H4 (cell line): ENCODE measurements at places on chromosomes 5 and 9.

GRCh38 chr9:123834889-123835562 is 94.9 kb downstream of the DENND1A start:
- DNase-seq: peak; percentile 63

DNA sequence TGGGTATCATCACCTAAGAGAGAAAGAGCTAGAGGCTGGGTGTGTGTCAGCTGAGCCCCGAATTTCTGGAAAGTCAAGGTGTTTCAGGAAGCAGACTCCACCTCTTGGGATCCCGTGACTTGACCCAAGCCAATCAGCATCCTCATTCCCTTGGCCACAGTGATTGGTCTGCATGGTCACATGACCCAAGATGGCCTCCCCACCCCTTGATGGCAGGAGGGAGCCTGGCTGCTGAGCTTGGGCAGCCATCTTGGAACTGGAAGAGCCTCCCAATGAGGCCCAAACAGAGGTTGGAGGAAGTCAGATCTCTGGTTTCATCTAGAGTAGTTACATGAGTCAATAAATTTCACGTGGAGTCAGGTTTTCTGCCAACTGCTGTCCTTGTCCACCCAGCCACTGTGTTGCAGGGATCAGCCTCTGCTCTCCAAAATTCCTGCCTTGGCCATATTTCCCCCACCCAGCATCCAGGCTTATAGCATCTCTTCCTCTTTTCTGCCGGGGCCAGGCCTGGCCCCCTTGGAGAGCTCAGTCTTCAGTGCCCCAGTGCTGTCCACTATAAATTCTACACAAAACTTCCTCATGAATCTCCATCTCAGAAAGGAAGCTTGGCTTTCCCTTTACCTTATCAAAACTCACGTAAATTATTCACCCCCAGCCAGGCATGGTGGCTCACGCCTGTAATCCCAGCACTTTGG is 17.2 kb upstream of the SUSD3 start:
- DNase-seq: peak; percentile 13

DNA sequence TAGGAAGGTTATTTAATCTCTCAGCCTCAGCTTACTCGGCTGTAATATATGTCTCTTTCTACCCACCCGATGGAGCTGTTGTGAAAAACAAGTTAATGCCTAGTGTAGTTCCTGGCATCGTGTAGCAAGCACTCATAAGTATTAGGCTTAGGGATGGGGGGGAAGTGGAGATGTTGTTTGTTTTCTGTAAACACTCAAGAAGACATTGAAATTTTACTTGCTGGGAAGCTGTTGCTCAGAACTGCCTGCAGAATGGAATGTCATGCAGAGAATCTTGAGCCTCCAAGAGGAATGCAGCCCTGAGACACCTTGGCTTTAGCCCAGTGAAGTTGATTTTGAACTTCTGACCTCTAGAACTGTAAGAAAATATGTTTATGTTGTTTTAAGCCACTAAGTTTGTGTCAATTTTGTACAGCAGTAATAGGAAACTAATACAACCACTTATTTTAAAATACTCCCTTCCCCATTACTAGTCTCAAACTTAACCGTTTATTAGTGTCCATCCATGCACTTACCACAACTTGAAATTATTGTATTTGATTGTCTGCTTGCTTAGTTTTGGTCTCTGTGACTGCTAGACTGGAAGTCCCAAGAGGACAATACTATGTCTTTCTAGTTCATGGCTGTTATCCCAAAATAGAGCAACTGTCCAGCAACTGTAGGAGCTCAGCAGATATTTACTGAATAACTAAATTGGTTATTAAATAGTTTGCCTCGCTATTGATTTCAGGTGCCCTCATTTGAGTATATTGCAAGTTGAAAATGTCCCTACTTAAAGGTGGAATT is 53.8 kb downstream of the MFAP3 start:
- peak; percentile 29 for DNase-seq

DNA sequence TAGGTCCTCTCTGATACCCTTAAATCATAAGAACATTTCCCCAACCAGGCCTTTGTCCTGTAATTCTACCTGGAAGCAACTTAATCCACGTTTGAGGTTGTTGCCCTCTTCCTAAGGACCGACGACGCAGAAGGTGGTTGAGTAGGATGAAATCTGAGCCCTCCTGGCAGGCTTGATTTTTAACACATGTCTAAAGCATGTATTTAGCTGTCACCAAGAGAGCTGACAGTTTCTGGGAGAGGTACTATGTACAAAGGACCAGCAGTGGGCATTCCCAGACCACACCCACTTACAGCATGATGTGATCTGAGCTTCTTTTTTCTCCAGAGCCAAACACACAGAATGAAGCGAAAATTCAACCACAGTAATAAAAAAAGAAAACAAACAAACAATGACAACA is 260.9 kb downstream of the SH3GL2 start:
- DNase-seq: no peak

GRCh38 chr5:181233801-181234454 is 9.8 kb downstream of the RACK1 start:
- peak; percentile 23 for DNase-seq

- no peak for DNase-seq
These were observed 134.7 kb downstream of the GNA14 start for GRCh38 chr9:77513457-77513856.

DNA sequence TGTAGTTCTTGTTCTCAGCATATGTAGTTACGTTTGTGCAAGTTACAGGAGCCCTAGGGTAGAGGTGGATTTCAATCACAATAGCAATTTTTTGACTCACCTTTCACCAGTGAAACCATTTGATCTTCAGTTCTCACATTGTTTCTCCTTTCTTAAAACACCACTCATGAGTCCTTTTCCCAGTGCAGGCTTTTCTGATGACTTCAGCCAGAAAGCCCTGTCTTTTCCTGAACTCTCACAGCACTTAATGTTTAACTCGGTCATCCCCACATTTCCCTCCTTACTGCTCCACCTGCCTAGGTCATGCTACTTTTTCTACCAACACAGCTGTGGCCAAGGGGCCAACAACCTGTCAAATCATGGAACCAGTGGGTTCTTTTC is 37.9 kb downstream of the ARHGEF28 start:
- DNase-seq: no peak

- DNase-seq: no peak
These were observed 100.1 kb downstream of the SUSD1 start for GRCh38 chr9:112075009-112075378.

DNA sequence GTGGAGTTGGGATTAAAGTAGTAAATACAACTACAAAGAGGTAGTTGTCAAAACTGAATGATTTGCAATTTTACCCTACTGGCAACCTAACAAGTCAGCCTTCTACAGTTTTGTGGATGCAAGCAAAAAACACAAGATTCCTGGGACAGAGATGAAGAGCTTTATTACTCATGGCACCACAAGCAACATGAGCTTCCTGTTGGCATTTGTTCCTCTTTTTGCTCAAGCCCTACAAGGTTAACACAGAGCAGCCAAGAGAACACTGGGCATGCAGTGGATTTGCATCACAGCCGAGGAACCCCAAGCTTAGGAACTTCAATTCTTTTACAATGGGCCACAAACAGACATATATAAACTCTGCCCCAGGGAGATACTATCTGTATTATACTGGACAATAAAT is 28.8 kb upstream of the DMAC1 start:
- no peak for DNase-seq

DNA sequence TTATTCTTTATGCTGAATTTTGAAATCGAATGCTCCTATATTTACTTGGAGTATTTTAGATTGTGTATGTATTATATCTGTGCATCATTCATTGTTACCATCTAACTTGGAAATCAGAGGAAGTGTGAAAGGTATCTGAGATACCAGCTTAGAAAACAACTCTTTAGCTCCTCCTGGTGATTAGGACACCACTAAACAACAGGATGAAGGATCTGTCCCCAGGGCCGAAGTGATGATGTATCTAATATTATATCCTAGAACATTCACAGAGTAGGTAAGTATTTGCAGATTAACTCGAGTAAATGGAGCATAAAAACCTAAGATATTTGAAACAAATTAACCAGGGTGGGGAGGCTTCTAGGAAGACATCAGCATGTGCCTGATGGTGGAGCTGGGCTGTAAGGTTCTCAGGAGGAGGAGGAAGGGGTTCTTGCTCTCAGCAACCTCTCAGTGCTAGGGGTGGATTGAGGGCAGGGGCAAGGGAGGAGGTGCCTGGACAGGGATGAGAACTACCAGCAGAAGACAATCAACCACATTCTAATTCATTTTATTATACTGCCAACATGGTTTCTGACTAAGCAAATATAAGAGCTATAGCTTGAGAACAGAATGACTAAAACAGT is 2.6 kb upstream of the NFIL3 start:
- DNase-seq: peak; percentile 48

DNA sequence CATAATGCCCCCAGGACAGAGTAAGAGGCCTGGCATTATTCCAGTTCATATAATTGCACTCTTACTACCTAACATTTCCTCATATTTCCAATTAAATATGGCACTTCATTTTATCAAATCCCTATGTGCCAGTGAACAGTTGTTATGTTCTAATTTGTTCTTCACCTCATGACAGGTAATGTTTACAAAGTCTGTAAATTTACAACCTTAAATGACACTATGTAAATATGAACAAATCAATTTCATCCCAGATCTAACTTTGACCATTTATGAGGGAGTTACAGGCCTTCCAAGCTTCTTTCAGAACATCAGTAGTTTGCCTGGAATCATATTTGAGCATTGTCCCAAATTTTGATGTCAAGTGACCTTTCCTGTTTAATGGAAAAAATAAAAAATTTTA is 592.6 kb upstream of the CDH6 start:
- DNase-seq: no peak

GRCh38 chr9:83330207-83331196 is 207.7 kb downstream of the FRMD3 start:
- no peak for DNase-seq

GRCh38 chr9:91820949-91821880 is 128.8 kb downstream of the ROR2 start:
- no peak for DNase-seq

DNA sequence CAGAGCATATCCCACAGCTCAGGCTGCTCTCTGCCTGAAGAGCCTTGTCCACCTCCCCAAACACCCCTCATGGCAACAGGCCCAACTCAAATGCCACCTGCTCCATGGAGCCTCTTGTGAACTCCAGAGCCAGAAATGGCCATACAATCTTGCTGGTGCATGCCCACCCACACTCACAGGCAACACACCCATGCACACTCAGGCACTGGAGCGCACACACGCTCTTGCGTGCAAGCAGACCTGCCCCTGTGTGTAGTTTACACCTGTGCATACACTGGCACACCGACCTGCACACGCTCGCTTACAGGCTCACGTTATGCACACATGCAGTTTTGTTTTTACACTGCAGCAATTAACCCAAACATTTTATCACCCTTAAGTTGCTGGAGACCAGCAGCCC is 40.0 kb downstream of the HRH2 start:
- DNase-seq: no peak

GRCh38 chr5:172554562-172554961 is 86.5 kb upstream of the NEURL1B start:
- no peak for DNase-seq

DNA sequence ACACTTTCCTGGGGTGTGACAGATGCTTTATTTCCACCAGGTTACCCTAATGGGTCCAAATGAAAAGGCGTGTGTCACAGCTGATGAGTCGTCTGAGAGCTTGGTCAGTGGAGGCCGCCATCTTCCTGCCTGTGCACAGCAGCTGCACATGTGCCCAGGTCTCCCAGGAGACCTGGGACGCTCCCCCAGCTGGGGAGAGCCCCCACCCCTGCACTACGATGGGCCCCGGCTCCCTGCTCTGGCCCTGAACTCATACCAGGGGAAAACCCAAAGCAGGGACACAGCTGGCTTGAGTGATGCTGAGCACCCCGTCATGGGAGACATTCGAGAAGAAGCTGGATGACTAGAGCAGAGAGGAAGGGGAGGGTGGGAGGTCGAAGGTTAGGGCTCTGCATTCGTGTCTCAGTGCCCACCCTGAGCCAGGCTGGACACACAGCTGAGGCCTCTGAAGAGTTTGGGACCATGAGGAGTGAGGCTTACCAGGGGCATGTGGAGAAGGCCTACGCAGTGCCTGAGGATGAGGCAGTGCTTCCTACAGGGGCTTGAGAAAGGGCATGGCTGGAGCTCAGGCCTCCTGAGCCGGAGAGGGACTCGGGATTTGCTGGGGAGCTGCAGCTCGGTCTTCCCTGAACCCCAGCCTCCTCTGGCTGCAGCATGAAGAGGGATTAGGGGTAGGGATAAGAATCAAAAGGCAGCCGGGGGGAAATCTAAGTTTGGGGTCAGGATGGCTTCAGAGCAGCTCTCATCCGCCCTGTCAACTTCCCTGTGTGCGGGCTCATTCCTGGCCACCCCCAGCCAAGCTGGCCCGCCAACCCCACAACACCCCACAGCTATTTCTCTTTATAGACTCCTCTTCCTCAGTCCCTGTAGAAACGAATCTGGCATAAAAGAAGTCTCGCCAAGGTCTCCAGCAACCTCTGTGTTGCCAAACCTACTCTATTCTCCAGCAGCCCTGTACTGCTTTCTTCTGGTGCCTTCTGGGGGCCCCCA is 42.2 kb upstream of the RNU6ATAC start:
- DNase-seq: no peak

DNA sequence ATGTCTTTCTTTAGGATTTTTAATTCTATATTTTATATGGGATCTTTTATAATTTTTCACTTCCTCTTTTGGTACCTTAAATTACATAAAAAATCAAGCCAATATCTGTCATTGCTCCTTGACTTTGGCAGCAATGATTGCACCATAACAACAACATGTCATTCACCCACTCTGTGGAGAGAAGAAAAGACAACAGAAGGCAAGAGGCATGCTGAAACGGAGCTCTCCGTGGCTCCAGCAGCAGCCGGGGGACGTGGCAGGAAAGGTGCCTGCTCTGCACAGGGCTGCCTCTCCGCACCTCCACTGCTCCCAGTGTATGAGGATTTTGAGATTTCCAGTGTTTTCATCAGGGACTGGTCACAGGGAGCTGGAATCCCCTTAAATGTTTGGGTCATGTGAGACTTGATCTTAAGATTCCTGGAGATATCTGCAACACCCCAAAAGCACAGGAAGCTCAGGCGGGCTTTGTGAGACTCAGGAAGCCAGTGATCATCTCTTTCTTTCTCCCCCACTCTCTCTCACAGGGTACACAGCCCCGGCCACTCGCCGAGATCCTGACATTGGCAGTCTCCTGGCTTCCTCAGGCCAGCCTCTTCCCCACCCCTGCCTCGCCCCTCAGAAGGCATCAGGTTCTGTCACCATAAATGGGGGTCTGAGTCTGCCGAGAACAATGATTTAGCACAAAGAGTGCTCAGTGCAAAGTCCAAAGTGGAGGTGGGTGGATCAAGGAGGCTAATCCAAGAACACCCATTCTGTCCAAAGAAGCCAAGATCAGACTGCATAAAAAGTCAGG is 74.6 kb downstream of the ACTL7B start:
- DNase-seq: no peak
